ENCODE measurements at places on chromosomes 12 and 14. TPM values are rescaled to one million over a fixed set of nuclear protein-coding genes. Genes with fewer than 3 reads are reported as not detected.

DNA sequence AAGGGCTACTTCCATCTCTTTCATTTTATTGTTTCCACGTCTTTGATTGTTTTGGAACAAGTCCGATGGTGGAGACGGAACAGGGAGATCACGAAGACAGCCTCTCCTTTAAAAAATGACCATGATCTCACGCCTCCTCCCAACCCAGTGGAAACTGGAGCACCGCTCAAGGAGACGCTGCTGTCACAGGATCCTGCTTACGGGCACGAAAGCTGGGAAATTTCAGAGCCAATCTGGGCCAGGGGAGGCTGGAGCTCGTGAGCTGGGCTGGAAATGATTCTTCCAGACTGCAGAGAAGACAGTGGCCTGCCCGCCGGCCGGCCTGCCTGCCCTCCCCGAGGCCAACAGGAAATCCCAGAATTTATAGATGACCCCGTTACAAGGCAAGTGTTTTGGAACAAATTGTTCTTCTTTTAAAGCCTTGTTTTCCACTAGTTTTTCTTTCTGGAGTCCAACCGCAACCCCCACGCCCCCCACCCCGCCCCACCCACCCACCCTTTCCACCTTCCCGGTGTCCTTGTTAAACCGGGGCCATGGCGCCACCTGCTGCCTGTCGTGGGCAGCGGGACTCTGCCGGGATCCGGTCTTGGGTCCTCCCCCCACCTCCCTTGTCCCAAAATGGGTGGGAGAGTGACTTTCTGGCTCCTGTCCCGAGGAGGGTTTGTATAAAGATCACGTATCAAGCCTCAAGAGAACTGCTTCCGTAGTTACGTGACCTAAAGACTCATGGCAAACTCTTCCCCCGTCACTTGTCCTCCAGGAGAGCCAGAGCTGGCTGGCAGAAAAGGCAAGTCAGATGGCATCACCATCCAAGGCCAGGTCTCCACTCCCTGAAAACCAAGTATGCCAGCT lies 40.3 kb downstream of the MAP1LC3B2 start:
- DNase-seq, result peak; percentile 63

DNA sequence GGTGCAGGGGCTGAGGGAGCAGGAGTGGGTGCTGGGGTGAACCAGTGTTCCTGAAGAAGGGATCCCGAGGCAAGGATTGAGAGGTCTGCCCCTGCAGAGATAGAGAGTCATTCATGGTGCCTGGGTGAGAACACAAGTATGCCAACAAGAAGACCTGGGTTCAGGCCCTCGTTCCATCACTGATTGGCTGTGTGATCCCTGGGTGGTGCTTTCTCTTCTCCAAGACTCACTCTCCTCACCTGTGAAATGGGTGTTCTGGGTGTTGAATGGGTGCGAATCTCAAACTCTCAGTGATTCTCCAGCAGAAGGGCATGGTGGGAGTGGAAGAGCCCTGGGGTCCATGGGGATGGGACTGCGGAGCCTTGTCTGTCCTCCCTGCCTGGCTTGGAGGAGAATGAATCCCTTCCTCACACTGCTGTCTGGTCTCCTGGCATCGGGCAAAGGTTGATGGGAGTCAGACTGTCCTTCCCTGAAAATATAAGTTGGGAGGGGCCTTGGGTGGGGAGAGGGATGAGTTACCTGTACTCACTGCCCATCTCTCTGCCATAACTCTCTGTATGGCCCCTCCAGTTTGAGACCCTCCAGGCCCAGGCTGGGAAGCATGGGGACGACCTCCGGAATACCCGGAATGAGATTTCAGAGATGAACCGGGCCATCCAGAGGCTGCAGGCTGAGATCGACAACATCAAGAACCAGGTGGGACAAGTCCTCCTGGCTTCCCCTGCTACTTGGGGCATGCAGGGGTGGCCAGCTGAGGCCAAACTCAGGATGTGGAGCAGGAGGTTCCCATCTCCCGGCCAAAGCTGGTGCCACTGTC lies 9.6 kb downstream of the KRT7 start:
- no peak for DNase-seq

DNA sequence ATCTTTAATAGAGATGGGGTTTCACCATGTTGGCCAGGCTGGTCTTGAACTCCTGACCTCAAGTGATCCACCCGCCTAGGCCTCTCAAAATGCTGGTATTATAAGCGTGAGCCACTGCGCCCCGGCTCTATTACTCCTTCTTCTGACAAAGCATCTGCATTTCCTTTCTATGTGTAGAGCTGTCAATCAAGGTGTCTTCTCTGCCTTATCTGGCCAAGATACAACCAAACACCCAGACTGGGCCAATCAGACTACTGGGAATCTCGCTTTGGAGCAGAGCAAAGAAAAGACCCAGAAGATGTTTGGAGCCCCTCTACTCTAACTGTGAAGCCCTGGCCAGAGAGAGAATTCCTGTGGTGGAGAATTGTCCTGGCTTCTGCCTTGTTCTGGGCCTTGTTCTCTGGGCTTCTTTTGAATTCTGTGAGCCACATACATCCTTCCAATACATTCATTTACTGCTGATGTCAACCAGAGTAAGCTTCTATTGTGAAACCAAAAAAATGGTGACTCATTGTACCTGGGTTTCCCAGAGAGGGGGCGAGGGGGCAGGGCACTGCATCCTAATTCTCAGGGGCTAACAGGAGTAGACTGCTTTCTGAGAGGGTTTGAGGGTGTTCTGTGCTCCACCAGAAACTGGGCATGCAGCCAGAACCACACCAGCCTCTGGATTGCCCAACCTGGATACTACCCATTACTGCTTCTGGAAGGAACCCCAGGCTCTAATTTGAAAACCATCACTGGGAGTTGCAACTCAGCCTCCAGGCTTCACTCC lies 18.8 kb upstream of the FLVCR2 start:
- DNase-seq, result peak; percentile 37

DNA sequence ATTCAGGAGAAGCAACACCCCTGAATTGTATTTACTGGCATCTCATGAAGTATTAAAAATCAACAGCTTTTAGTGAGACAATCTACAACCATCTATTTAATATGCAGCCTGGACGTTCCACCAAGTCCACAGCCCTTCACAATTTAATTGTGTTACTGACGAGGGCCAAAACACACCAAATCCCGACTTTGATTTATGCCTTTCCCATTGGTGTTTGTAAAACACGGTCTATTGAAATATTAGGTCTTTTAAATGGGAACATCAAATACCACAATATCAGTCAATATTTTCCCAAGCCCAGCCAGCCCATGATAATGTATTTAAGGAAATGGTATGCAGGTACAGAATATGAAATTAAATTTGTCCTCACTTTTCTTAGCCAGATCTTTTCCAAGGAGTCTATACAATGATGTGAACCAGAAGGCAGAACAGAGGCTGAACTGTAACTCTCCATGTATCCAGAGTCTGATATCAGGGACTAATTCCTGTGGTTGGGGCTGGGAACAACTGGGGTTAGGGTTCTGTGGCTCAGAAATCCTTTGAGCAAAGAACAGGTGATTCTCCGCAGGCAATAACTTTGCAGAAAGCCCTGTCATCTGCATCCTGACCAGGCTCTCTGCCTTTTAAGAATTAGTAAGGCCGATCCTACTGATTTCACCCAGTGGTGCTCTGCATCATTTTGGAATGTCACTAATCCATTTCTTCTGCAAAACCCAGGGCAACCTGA lies 179.3 kb upstream of the GZMB start:
- no peak for DNase-seq

GRCh38 chr12:6921996-6922946 lies 5.5 kb upstream of the ATN1 start:
- DNase-seq, result no peak

TSPAN8 gene
- total RNA-seq, result not detected

DNA sequence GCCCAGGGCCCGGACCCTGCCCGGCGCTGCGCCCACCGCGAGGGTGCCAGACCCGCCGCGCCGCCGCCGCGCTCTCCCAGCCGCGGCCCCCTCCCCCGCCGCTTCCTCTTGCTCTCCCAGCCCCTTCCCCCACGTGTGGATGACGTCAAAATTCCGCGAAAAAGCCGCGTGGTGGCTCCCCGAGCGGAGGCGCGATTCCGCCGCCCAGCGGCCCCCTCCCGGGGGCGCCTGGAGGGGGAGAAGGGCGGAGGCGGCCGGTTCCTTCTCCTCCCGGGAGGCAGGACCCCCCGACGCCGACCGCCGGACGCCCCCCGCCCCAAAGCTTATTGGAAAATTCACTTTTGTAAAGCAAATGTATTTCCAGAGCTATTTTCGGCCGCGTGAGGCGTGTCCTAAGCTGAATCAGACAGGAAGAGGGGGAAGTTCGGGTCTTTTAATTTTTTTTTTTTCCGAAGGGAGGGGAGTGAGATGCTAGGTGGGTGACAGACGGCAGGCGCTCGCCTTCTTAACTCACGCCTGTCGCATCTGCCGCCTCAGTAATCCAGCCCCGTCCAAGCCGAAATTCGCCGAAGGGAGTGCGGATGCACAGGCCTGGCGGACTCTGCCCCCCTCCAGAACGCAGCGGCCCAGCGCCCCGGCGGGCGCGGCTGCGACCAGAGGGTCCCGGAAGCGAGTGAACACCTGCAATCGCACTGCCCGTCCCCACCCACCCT lies 4.1 kb upstream of the CCND2 start:
- peak; percentile 95 for DNase-seq

DNA sequence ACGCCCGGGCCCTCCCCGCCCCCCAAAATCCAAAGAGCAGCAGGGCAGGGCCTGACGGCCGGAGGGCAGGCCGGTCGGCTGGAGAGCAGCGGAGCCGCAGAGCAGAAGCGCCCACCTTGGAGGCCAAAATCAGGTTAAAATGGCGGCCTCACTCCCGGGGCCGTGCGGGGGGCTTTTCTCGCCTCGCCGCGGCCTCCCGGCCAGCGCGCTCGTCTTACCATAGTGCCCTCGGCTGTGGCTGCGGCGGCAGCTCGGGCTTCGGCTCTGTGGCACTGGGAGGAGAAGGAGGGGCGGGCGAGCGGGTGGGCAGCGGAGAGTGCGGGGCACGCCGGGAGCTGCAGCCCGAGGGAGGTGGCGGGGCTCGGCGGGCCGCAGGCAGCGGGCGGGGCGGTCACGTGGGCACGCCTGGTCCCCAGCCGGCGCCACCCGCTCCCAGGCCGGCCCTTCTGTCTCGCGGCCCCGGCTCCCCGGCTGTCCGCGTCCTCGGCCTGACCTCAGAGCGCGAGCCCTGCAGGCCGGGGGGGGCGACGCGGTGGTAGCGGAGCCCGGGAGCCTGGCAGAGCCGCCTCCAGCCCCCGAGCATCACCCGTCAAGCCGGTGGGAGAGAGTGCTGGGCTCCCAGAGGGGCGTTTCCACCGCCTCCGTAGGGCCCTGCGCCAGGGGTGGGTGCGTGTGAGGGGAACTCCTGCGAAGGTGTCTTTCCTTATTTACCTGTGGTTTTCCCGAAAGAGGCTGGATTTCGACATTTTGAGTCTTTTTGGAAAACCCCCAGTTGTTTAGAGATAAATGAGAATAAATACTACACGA lies at the start of gene CFL2:
Gene CFL2, minus strand, starts transcription at position 274 of the 807 bp plus-strand sequence. Its CDS starts 53 bp downstream, at position 221.
- peak; percentile 53 for DNase-seq

CPM gene
- 0.87 TPM for total RNA-seq

WNT1 gene
- 0.17 TPM for total RNA-seq

DNA sequence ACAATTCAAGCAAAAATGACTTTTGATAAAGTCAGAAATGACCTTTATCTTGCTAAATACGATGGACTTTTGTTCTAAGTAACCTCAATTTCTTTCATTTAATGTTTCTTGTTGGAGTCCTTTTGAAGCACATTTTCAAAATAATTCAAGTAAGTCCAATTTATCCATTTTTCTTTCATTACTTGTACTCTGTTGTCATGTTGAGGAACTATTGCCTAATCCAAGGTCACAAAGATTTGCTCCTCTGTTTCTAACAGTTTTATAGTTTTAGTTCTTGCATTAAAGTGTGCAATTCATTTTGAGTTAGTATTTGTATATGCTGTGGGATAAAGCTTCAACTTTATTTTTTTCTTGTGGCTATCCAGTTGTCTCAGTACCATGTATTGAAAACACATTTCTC lies 66.7 kb downstream of the CCER1 start:
- no peak for DNase-seq

DNA sequence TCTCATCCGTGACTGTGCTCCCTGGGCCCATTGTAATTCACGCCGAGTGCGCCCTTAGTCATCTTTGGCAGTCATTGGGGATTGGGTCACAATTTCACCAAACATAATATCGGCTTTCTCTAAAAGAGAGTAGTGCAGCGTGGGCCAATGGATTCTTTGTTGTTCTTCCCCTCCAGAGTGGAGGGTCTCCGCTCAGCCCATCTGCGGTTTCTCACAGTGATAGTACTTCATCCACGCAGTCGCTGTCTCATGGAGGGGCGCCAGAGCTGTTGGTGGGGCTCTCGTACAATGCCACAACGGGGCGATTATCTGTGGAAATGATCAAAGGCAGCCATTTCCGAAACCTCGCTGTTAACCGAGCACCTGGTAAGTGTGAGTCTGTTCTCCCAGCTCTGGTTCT lies 321.8 kb downstream of the SNAPC1 start:
- no peak for DNase-seq

GRCh38 chr14:65302571-65303189 lies 109.8 kb upstream of the FUT8 start:
- DNase-seq, result peak; percentile 37

- DNase-seq, result peak; percentile 21
These were observed 2.6 kb upstream of the CNOT2 start for GRCh38 chr12:70240673-70241072.

TMPRSS12 gene
- not detected for total RNA-seq

DNA sequence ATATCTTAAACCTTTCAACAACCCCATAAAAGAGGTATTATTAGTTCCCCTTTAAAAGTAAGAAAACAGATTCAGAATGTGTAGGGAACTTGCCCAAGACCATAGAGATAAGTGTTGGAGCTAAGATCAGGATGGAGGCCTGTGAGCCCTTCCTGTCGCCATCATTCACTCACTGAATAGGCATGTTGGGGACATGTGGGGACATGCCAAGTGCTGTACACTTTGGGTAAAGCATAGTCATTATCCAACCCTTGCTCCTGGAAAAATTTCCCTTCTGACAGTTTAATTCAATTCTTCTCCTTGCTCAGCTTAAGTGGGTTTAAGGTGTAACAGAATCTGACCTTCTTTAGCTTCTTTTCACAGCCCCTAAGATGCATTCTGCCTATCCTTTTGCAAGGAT lies 28.0 kb upstream of the C12orf42 start:
- no peak for DNase-seq

DNA sequence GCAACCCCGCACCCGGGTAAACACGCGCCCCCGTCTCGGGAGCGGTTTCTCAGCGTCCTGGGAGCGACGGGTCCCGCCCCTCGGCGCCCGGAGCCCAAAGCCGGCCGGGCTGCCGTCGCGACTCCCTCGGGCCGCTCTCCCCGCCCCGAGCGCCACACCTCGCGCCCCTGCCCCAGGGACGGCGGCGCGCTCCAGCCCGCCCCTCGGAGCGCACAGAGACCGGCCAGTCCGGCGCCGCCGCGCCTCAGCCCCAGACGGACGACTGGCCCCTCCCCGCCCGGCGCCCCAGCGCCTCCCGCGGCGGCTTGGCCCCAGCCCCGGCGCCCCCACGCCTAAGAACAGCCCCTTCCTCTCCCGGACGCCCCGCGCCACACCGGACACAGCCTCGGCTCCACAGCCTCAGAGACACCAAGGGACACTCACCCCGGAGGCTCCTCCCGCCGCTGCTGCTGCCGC lies 411 bp downstream of the BTBD7 start:
- peak; percentile 31 for DNase-seq

COX8C gene
- total RNA-seq, result not detected

GZMH gene
- total RNA-seq, result 1.9 TPM

Measured in activated CD4-positive, alpha-beta T cell treated with anti-CD3 and anti-CD28 coated beads, Interleukin-2, amount 10 ng/mL, durations not matched to agents 7 days and 5 days (primary cell).